ENCODE measurements at places on chromosomes 3 and 15. TPM values are rescaled to one million over a fixed set of nuclear protein-coding genes. Genes with fewer than 3 reads are reported as not detected.

GRCh38 chr3:57077630-57078343, 17.3 kb downstream of the SPATA12 start:
- H3K4me3 ChIP-seq = peak overlapping the region; percentile 52
- peaks cover 76% of the 10 kb centered on the region for H3K27me3 ChIP-seq
- H3K4me1 ChIP-seq = peaks cover 17% of the 10 kb centered on the region
- H3K27ac ChIP-seq = no peak overlapping the region
- DNase-seq = no peak

DNA sequence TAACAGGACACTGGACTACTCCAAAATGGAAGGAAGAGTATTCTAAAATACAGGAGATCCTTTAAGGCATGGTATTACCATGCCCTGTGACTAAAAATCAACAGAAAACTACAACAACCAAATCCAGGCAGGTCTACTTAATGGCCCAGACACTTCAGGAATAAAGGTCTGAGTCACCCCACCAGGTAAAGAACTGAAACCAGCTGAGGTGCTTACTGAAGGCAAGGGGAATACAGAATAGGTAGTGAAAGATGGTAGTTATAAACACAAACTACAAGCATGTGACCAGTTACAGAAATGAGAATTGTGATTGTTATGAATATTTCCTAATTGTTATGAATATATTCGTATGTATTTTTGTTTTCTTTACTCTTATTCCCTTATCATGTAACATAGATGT, 13.4 kb downstream of the IFT57 start:
- H3K4me3 ChIP-seq = no peak overlapping the region
- no peak overlapping the region for H3K27ac ChIP-seq
- peaks cover 35% of the 10 kb centered on the region for H3K36me3 ChIP-seq
- no peaks in the 10 kb centered on the region for H3K27me3 ChIP-seq
- DNase-seq = no peak

- H3K4me3 ChIP-seq = no peak overlapping the region
- H3K27me3 ChIP-seq = no peaks in the 10 kb centered on the region
- no peaks in the 10 kb centered on the region for H3K36me3 ChIP-seq
- no peak overlapping the region for H3K27ac ChIP-seq
These were observed 305.9 kb upstream of the ARRDC4 start for GRCh38 chr15:97654481-97655076.

- H3K4me3 ChIP-seq = no peak overlapping the region
- DNase-seq = no peak
- no peaks in the 10 kb centered on the region for H3K4me1 ChIP-seq
- no peak overlapping the region for H3K27ac ChIP-seq
- no peaks in the 10 kb centered on the region for H3K27me3 ChIP-seq
- peaks cover 10% of the 10 kb centered on the region for H3K36me3 ChIP-seq
These were observed 10.8 kb downstream of the ZWILCH start for GRCh38 chr15:66515901-66516322.

GRCh38 chr3:172059532-172059931, 20.2 kb downstream of the FNDC3B start:
- H3K4me1 ChIP-seq = peaks cover 5% of the 10 kb centered on the region
- H3K36me3 ChIP-seq = no peaks in the 10 kb centered on the region
- no peak overlapping the region for H3K4me3 ChIP-seq
- no peak overlapping the region for H3K27ac ChIP-seq

GRCh38 chr3:58779934-58780333, 113.4 kb upstream of the FAM3D start:
- H3K4me3 ChIP-seq = no peak overlapping the region
- H3K27me3 ChIP-seq = no peaks in the 10 kb centered on the region
- DNase-seq = no peak
- H3K36me3 ChIP-seq = no peaks in the 10 kb centered on the region
- no peaks in the 10 kb centered on the region for H3K4me1 ChIP-seq

The HCN4 gene
- total RNA-seq = not detected

The GXYLT2 gene
- total RNA-seq = 0.08 TPM

Measured in CD4-positive, alpha-beta T cell (primary cell).